Fibroblast of skin of left biceps (primary cell): ENCODE measurements at places on chromosomes 6 and 20.

DNA sequence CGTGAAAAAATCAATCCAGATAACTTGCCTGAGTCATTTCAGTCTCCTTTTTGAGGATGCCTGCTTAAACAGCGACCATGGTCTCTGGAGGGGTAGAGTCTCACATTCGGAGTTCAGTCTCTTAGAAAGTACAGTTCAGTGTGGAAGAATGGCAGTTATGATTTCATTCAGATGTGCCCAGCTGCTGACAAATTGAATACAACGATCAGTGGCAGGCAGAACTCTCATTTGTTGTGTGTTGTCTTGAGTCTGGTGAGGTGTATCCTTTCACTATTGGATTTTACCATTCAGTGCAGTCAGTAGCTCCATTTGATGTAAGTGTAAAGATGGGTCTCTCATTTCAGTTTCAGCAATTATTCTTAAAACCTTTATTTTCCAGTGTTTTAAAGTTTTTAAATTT lies 639 bp upstream of the TULP4 start:
- DNase-seq = no peak

DNA sequence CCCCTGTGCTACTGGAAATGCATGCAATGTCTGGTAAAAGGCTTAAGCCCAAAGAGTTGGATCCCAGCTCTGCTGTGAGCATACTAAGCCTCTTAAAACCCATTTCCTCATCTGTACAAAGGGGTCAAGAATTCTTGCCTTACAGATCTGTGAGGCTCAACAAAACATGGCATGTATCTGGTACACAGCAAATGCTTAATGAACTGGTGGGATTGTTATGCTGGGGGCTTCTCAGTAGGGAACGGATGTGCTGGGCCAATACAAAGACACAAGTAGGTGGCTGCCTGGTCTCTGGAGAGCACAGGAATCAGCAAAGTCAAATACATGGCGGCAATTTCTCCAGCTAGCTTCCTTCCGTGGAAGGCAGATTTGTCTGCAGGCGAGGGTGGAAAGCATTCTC lies 62.3 kb downstream of the LAMP5 start:
- no peak for DNase-seq

GRCh38 chr20:58544286-58544685 lies 29.1 kb upstream of the APCDD1L start:
- no peak for DNase-seq

GRCh38 chr6:145086197-145086596 lies 649.1 kb downstream of the EPM2A start:
- peak; percentile 43 for DNase-seq

GRCh38 chr20:57878786-57879424 lies 169.1 kb upstream of the PMEPA1 start:
- no peak for DNase-seq

DNA sequence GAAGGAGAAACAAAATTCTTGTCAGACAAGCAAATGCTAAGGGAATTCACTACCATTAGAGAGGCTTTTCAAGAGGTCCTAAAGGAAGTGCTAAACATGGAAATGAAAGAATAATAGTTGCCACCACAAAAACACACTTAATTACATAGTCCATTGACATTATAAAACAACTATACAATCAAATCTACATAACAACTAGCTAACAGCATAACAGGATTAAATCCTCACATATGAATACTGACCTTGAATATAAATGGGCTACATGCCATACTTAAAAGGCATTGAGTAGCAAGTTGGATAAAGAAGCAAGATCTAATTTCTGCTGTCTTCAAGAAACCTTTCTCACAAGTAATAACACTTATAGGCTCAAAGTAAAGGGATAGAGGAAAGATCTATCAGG lies 811.5 kb upstream of the CITED2 start:
- no peak for DNase-seq

DNA sequence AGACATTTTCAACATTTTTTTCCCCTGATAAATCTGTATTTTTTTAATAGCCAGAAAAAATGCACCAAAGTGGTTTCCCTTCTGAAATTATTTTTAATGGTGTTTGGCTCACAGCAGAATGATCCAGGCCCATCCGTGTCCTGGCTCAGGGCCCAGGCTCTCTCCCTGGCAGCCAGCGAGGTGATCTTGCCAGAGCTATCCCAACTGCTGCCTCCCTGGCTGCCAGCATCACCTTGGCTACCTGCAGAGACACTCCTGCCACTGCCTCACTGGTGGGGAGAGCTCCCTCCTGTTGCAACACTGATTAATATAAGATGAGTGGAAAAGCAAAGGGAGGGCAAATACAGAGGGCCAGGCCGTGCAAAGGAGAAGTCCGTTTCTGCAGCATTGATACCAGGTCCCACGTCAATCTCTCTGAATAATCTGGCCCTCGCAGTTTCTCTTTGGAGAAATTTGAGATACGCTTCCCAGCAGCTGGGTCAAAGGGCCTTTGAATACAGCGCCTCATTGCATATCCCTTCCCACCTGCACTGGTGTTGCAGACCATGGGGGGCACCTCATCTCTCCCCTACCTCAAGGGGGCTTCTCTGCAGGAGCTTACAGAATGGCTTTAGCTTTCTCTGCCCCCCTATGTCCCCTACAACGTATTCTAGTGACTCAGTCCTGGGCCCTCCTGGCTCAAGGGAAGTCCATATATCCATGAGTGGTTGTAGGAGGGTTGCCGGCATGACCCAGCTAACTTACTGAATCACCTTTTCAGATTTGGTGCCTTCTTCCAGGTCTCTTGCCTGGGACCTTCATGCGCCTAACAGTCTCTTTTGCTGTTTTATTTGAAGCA lies 12.8 kb upstream of the DSTN start:
- DNase-seq = no peak

- peak; percentile 88 for DNase-seq
Observed at GRCh38 chr6:27814665-27815424, 97.4 kb downstream of the OR2B2 start.

GRCh38 chr20:23625236-23625964 lies 12.4 kb downstream of the CST3 start:
- no peak for DNase-seq
